ENCODE measurements at places on chromosomes 13 and 19.

DNA sequence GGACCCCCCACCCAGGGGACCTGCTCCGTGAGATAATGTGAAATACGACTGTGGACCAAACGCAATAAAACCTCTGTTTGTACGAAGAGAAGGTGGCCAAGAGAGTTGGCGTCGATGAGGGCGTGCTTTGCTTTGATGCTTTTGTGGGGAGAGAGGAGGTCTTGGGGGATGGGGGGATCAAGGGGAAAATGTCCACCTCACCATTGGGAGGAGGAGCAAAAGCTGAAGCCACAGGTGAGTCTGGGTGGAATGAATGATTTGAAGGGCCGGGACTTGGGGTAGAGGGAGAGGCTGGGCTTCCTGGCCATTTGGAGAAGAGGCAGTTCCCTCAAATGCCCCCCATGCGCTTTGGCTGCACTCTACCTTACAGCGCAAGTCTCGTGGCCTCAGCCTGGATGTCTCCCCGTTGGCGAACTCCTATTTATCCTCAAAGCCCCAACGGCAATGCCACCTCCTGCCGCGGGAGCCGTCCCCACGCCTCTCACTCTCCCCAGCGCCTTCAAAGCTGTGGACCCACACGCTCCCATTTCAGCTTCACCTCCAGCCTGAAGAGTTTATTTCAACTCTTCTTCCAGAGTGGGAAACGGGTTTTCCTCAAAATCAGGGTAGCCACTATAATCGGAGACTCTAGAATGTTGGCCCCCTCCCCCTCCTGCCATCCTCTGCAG is 795 bp upstream of the ABCA7 start:
- DNase-seq, result no peak

DNA sequence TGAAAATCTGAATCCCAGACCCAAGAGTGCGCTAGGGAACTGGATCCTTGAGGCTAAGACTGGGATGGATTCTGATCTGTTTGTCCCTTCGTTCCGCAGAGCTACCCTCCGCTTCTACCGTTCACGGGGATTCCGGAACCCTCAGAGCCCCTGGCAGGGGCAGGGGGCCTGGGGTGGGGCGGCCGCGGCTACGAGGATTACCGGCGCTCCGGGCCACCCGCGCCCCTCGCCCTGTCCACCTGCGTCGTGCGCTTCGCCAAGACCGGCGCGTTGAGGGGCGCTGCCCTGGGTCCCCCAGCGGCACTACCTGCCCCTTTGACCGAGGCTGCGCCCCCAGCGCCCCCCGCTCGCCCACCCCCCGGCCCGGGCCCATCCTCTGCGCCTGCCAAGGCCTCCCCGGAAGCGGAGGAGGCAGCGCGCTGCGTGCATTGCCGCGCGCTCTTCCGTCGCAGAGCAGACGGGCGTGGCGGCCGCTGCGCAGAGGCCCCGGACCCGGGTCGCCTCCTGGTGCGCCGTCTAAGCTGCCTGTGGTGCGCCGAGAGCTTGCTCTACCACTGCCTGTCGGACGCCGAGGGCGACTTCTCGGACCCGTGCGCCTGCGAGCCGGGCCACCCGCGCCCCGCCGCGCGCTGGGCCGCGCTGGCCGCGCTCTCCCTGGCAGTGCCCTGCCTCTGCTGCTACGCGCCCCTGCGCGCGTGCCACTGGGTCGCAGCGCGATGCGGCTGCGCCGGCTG is 7.1 kb downstream of the SPRED3 start:
- DNase-seq, result peak; percentile 43

GRCh38 chr19:29530540-29531457 is 5.0 kb downstream of the VSTM2B start:
- DNase-seq, result no peak

GRCh38 chr13:76029706-76030105 is 393.6 kb downstream of the LMO7 start:
- DNase-seq, result no peak

- DNase-seq, result no peak
Measured at GRCh38 chr13:66459634-66460033, 770.5 kb downstream of the PCDH9 start.

- DNase-seq, result no peak
Measured at GRCh38 chr19:400976-401865, 7.7 kb downstream of the C2CD4C start.

- DNase-seq, result no peak
Measured at GRCh38 chr19:3578390-3578789, 5.6 kb downstream of the HMG20B start.
